ENCODE measurements at places on chromosomes 3 and 15.

DNA sequence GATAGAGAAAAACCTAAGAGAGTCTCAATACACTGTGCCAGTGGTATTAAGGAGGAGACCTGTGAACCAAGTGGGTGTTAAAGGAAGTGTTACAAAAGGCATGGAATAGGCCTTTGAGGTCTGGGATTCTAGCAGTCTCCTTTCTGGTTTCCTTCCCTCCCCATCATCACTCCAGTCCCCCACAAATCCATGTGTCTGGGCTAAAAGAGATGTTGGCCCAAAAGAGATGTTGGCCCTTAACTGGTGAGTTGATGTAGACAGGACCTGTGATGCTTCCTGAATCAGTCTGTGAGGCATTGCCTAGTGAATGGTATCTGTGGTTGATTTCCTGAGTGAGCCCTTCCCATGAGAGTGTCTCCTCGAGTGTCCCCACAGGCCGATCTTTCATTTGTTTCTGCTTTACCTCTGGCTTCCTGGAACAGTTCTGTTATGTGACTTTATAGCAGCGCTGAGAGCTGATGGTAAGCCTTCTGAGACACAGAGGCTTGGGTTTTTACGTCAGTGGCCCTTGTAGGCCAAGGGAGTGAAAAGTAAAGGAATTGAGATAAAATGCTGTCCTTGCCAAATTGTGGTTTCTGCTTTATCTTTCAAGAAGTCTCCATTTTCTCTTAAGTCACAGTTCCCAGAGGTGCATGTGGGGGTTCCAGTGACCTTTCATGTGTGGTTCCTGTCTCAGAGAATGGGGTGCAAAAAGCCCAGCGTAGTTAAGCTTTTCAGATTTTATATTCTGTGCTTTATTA is 87.8 kb downstream of the KLHL25 start:
- no peak for DNase-seq

GRCh38 chr3:18483226-18483625 is 58.1 kb upstream of the SATB1 start:
- no peak for DNase-seq

DNA sequence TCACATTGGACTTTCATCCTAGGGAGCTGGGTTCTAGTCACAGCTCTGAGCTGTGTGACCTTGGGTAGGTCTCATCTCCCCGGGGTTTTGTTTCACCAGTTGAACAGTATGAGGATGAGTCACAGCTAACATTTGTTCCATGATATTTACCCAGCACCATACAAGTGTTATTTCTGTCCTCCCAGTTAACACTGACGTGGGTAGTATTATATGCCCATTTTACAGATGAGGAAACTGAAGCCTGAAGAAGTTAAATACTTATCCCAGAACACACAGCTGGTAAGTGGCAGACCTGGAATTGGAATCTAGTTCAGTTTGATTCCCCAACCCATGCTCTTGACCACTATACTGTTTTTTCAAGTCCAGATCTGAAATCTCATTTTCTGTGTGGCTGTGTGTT is 908 bp upstream of the RARB start:
- DNase-seq: no peak

DNA sequence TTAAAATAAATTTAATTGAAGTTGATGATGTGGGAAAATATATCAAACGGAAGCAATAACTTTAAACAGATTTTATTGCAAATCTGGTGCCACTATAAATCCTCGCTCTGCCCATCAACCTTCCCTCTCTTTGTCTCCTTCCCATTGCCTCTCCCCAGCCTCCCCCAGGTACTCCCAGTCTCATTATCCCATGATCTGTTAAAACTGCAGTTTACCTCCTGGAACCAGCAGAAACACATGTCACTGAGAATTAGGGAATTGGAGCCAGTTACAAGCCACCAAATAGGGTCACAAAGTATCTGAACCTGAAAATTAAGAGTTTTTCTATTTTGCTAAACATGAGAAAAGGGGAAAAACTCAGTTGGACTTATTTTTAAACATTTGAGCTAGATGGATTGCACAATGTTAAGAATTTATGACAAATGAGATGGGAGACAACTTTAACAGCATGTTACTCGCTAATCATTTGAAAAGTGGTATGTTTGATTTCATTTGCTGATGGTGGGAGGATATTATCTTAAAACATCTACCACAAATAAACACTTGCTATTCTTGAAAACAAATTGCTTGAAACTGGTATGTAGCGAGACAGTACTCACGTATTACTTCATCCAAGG is 2.4 kb downstream of the PLCH1 start:
- no peak for DNase-seq

GRCh38 chr3:36065321-36065720 is 315.0 kb upstream of the STAC start:
- no peak for DNase-seq

- DNase-seq: no peak
Observed at GRCh38 chr15:83445643-83446042, 1.5 kb upstream of the SH3GL3 start.

DNA sequence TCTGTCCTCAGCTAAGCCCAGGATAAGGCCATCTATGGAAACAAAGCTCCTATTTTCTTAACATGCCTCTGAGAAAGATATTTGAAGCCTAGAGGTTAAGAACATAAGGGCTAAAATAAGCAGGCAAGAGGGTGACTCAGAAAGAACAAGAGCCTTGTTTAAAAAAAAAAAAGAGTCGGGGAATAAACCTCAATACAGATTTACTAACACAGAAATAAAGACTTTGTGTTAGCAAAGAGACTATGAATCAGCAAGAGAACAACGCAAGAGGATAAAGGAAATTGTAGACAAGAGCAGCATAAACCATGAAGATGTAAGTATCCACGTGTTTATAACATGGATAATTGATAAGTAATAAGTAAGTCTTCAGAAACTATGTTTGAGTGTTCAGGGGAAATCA is 36.0 kb downstream of the RAB27A start:
- DNase-seq: no peak

DNA sequence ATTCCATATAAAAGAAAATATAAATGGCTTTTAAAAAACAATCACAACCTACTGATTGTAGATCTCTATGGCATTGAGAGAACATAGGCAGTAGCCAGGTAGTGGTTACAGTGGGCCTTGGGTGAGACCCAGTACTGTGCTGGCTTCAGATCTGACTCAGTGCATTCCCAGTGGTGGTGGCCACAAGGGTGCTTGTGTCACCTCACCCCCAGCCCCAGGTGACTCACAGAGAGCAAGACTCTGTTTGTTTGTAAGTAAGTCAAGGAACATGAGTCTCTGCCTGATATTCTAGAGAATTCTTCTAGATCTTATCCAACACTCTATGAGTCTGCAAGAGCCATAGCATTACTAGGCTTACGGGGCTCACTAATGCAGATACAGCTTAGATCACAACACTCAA is 118.8 kb upstream of the AZI2 start:
- DNase-seq: no peak

DNA sequence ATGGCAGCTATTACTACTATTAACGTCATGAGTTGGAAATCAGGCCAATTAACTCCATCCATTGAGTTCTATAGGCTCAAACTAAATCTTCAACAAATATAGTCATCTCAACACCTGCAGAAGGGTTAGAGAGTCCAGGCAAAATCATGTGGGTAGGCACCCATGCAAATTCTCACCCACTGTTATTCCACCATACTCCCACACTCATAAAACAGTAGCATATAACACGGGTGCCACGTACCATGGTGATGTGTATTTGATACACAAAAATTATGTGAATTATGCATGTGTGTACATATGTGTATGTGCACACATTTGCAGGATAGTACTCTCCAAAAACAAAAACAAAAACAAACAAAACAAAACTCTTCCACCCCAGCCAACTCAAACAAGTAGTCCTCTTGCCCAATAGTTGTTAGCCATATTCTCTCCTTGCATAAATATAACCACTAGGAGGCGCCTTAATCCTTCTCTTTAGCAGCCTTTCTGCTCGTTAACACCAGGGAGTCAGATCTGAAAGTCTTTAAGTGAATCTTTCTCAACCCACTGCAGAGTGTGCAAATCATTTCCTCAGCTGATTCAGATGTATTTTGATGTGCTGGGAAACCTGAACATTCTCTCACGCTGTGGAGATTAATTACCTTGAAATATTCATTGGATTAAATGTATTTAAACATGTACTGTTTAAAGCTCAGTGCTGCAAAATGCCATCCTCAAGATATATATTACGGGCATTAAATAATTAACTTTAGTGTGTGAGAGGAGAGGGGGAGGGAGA is 38.0 kb upstream of the COPB2 start:
- DNase-seq: no peak

DNA sequence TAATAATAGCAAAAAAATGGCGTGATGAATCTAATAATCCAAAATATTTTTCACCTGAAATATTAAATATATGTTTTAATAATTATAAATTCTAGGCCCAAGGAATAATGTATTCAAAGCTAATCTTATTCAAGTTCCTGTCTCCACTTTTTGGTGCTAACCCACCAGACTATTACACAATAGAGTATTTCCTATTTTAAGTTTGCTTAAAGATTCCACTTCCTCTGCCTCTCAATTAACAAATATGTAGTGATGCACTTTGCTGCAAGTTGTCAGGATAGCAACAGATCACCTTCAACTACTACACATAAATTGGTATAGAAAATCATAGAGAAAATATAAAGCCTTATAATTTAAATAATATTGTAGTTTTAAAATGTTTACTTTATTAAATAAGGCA is 467.5 kb downstream of the C3orf38 start:
- DNase-seq: no peak

DNA sequence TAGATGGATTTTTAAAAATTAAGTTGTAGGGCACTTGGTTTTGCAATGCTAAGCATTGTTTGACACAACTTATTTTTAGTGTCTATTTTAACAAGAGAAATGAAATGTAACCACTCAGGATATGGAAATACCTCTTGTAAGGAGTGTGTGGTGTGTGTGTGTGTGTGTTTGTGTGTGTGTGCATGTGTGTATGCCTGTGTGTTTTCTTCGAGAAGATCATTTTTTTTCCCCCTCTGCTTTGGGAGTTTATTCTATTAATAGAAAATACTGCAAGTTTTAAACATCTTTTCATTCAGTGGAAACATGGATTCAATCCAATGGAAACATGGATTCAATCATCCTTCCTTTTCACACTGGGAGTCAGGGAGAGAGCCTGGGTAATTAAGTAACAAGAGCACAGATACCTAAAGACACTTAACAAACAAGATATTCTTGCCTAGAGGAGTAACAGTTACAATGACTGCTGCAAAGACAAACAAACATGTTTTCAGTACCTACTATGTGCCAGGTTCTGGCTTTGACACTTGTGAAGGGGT is 567.2 kb upstream of the TBL1XR1 start:
- DNase-seq: no peak

GRCh38 chr3:94460931-94461330 is 398.1 kb downstream of the NSUN3 start:
- no peak for DNase-seq

- DNase-seq: no peak
Observed at GRCh38 chr3:143037867-143038266, 36.5 kb downstream of the U2SURP start.

- DNase-seq: no peak
Observed at GRCh38 chr3:13877911-13878280, 2.0 kb downstream of the WNT7A start.

- DNase-seq: no peak
Observed at GRCh38 chr3:194087995-194088855, 47.7 kb upstream of the HES1 start.

GRCh38 chr3:179236669-179237301 is 14.1 kb downstream of the KCNMB3 start:
- no peak for DNase-seq

- DNase-seq: no peak
Observed at GRCh38 chr15:98440917-98441316, 207.4 kb upstream of the IGF1R start.

DNA sequence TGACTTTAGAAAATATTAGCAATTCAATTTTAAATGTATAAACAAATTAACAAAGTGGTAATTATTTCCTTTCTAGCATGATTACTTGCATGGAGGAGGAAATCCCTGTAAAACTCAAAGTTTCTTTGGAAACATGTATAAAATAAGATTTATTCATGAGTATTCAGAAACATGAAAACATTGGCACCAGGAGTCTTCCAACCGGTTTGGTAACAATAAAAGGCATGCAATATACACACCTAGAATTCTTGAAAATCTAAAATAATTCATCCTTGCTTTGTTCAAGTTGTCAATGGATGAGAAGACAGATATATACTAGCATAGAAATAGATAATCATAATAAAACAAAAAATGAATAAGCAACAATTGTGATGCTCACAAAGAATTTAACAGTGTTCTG is 76.4 kb downstream of the ZPLD1 start:
- no peak for DNase-seq

GRCh38 chr15:77226652-77227051 is 155.7 kb upstream of the TSPAN3 start:
- no peak for DNase-seq

- peak; percentile 92 for DNase-seq
Observed at GRCh38 chr15:41892621-41893421, 1.0 kb downstream of the SPTBN5 start.

DNA sequence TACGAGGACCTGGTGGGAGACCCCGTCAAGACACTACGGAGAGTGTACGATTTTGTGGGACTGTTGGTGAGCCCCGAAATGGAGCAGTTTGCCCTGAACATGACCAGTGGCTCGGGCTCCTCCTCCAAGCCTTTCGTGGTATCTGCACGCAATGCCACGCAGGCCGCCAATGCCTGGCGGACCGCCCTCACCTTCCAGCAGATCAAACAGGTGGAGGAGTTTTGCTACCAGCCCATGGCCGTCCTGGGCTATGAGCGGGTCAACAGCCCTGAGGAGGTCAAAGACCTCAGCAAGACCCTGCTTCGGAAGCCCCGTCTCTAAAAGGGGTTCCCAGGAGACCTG is 2.5 kb downstream of the CHST2 start:
- peak; percentile 52 for DNase-seq

DNA sequence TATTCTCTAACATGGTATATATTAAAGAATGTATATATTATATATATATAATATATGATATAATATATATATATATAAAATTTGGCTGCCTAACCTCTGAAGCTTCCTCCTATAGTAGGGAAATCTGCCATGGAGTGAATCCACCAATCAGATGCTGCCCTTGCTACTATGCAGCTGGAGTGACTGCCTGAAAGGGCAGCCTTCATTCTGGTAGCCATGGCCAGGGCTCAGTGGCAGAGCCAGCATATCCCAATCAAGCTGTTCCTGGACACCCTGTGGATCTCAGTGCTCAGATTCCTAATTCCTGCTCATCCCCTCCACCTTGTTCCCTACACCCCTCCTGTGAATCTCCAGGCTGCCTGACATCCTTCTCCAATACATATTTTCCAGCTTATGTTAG is 2.2 kb upstream of the SH3GL3 start:
- no peak for DNase-seq

DNA sequence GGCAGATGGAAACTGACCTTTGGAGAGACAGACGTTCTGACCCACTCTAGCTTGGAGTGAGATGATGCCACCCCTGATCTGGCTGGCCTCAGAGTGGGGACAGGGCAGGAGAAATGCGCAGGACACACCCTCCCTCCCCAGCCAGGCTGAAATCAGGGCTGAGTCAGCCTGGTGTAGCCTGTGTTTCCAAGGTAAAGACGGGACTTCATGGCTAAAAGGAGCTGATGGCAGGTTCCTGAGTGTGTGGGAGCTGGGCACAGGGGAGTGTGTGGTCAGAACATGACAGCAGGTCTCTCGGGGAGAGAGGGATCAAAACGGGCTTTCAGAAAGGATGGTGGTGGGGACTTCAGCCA is 14.6 kb upstream of the POLG start:
- DNase-seq: no peak

GRCh38 chr3:159941038-159942000 is 47.3 kb upstream of the IL12A start:
- no peak for DNase-seq

Measured in pancreas (tissue), 10 donors.